ENCODE measurements at places on chromosomes 12 and 14. TPM values are rescaled to one million over a fixed set of nuclear protein-coding genes. Genes with fewer than 3 reads are reported as not detected.

The AMN gene
- 0.56 TPM for total RNA-seq

The METTL1 gene
- 5.9 TPM for total RNA-seq

The POU6F1 gene
- 2.5 TPM for total RNA-seq

The CCDC196 gene
- total RNA-seq: not detected

The ISM2 gene
- 3.1 TPM for total RNA-seq

The CCDC177 gene
- total RNA-seq: under 0.01 TPM

The TTC6 gene
- not detected for total RNA-seq

The PRPH gene
- under 0.01 TPM for total RNA-seq

The PLEKHG7 gene
- total RNA-seq: not detected

The VRTN gene
- total RNA-seq: not detected

The CBLN3 gene
- 1.5 TPM for total RNA-seq

The FAM222A gene
- 0.38 TPM for total RNA-seq

The INSM2 gene
- not detected for total RNA-seq

The AKAP3 gene
- 1.4 TPM for total RNA-seq

The TCL1A gene
- not detected for total RNA-seq

The RILPL2 gene
- 4.2 TPM for total RNA-seq

The AKAP6 gene
- total RNA-seq: 4.0 TPM

The P3H3 gene
- 124 TPM for total RNA-seq

The APOF gene
- total RNA-seq: not detected

The RNASE7 gene
- total RNA-seq: not detected

The CLEC2A gene
- total RNA-seq: not detected

The PRB2 gene
- not detected for total RNA-seq

The BDKRB2 gene
- 11.0 TPM for total RNA-seq

The SMCO2 gene
- not detected for total RNA-seq

The BCL2L14 gene
- not detected for total RNA-seq

The MYF6 gene
- not detected for total RNA-seq

Measured in regular cardiac myocyte (primary cell).